A549 treated with dexamethasone at 1 μM for 4 hours (cell line): ENCODE measurements at places on chromosomes 2 and 18. TPM values are rescaled to one million over a fixed set of nuclear protein-coding genes. Genes with fewer than 3 reads are reported as not detected.

Gene SP140L
- 2.7 to 4.0 TPM (median 3.3 TPM) in 5 replicates for total RNA-seq

Gene BCL11A
- 0.01 to 0.14 TPM (median 0.09 TPM) in 5 replicates for total RNA-seq

Gene FAM110C
- total RNA-seq: 0.15 to 0.49 TPM (median 0.34 TPM) in 5 replicates

Gene TNFRSF11A
- 5.1 to 10.2 TPM (median 8.3 TPM) in 5 replicates for total RNA-seq

Gene MC2R
- total RNA-seq: not detected in 5 replicates

Gene TUBB8B
- 0.12 TPM in 1 of 5 replicates, not detected in the others for total RNA-seq

Gene WDR43
- 80.8 to 114 TPM (median 104 TPM) in 5 replicates for total RNA-seq

Gene KLHL29
- total RNA-seq: 4.7 to 9.1 TPM (median 7.9 TPM) in 5 replicates
